ENCODE measurements at places on chromosomes 2 and 18.

DNA sequence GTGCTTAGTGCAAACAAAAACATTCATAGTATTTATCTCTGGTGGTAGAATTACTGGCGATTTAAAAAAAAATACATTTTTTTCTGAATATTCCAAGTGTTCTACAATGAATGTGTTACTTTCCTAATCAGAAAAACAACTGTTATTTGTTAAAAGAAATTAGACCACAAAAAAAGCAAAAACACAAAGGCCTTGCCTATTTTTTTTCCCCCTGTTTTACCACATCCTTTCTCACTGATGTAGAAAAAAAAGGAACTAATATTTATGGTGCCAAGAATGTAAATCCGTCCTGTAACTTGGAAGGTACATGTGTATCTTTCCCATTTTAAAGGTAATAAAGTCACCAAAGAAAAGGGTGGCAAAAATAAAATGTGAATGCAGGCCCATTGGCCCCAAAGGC, 28.4 kb upstream of the MGAT4A start:
- DNase-seq: no peak

GRCh38 chr2:24856791-24857211, 63.2 kb downstream of the ADCY3 start:
- no peak for DNase-seq

- DNase-seq: no peak
Observed at GRCh38 chr2:198315791-198316630, 511.6 kb downstream of the PLCL1 start.

GRCh38 chr2:227765788-227766372, 20.2 kb downstream of the SCYGR8 start:
- DNase-seq: no peak

- no peak for DNase-seq
Observed at GRCh38 chr18:62060820-62061219, 126.0 kb downstream of the PIGN start.

All from posterior cingulate gyrus (tissue), 11 donors.